ENCODE measurements at places on chromosomes 2 and 18.

DNA sequence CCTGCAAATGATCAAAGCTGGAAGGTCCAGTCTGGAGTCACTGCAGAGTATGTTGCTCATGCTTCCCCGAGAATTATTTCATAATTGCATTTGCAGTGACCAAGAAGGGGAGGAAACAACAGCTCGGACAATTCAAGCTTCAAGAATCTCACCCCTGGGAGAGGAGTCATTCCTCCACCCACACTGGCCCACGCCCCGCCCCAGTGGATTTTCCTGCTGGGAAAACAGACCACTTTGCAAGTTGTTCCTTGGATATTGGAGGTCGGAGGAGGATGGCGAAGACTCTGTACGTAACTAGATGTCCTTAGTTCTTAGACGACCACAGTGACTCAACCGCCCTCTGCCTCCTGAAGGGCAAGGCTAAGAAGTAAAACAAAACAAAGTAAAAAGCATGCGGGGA lies 159.4 kb downstream of the TPO start:
- DNase-seq, result no peak

- no peak for DNase-seq
These were observed 31.4 kb downstream of the IL18R1 start for GRCh38 chr2:102386867-102387541.

- DNase-seq, result no peak
These were observed 161.5 kb upstream of the ZEB2 start for GRCh38 chr2:144681389-144681788.

DNA sequence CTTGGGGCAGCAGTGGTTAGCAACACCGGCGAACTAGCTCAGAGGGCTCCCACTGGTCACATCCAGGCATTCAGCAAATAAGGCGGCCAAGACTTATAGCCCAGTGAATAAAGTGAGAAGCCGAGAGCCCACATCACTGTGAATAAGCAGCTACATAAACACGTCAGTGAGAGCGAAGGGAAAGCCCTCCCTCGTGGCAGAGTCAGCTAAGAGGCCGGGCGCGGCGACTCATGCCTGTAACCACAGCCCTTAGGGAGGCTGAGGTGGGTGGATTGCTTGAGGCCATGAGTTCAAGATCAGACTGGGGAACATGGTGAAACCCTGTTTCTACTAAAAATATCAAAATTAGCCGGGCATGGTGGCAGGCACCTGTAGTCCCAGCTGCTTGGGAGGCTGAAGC lies 5.2 kb downstream of the D2HGDH start:
- DNase-seq, result no peak

DNA sequence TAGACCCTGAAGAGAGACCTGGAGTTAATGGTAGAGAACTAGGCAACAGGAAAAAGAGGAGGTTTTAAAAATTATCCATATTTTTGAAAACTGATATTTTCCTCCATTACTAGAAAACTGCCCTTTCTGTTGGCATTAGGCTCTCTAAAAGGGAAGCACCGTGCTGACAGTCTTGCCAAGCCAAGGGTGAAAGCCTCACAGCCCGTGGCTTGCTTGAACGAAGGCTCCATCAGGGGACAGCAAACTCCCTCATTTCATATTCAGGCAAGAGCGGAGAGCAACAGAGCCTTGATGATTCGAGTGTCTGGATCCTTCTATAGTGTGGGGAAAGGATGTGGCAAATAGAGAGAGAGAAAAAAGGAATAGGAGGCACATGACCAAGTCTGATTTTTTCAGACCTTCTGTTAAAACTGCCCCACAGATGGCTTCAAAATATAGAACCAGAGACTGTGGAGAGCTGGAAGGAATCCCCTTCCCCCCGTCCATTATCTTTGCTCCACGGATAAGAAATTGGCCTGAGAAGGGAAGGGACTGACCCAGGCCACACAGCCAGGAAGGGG lies 67.0 kb downstream of the CACNB4 start:
- no peak for DNase-seq

DNA sequence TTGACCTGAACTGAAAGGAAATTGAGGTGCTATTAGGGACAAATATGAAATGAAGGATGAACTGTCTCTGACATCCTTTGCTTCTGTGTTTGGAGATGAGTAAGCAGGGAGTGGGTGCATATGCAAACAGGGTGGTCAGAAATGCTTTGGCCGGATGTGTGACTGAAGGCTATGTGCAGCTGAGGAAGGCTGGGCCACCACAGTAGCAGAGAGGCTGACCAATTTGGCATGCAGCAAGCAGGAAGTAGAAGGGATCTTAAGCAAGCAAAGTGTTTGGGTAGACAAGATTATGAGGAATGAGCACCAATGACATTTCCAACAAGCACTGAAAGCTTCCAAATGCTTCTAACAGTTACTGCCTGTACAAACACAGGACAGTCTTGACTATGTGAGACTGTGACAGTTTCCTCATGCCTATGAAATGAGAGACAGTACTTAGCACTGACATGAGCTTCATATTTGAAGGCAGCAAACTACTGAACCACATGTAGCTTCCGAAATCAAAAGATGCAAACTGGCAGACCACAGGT lies 3.3 kb upstream of the ACTR3 start:
- no peak for DNase-seq

DNA sequence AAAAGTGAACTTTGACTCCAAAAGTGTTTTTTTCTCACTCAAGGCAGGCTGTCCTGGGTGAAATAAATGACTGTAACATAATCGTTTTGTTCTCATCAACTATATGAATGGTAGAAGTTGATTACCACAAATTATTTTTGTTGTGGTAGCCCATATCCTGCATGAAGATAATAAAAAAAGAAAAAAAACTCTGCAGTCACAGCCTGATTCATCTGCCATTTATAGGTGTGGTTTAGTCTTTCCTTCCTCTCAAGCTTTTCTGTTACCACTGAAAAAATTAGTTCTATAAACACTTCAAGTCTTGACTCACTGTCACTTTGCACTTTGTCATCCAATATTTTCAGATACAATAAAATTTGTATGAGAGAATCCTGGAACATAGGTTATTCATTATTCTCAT lies 522.0 kb downstream of the PLCL1 start:
- DNase-seq, result no peak

DNA sequence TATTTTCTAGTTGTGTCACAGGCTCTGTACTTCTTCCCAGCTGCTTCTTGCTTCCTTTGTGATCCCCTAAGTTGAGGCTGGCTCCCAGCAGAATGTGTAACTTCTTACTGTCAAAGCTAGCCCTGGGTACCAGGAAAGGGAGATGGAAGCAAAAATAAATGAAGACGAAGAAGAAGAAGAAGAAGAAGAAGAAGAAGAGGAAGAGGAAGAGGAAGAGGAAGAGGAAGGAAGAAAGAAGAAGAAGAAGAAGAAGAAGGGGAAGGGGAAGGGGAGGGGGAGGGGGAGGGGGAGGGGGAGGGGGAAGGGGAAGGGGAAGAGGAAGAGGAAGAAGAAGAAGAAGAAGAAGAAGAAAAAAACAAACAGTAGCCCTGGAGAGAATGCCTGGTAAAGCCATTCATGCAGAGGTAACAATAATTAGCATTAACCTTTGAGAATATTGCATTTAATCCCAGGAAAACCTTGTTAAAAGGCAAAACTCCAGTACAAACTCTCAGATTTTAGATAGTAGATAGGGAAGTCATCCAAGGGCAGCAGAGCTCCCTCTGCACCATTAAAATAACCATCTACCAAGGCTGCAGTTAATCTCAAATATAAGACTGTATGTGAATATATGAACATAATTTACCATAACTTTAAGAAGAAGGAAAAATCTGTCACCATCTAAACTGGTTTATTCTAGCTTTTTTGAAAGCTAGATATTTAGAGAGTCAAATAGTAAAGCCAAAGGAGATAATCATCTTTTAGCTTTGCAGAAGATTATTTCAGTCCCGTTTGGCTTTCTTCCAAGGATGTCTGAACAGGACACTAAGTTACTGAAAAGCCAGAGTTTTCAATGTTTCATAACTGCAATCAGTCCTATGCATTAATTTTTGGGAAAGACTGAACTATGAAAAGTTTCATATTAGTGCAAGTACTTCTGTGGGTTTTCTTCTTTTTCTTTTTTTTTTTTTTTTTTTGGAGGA lies 44.3 kb upstream of the FBXO11 start:
- no peak for DNase-seq

DNA sequence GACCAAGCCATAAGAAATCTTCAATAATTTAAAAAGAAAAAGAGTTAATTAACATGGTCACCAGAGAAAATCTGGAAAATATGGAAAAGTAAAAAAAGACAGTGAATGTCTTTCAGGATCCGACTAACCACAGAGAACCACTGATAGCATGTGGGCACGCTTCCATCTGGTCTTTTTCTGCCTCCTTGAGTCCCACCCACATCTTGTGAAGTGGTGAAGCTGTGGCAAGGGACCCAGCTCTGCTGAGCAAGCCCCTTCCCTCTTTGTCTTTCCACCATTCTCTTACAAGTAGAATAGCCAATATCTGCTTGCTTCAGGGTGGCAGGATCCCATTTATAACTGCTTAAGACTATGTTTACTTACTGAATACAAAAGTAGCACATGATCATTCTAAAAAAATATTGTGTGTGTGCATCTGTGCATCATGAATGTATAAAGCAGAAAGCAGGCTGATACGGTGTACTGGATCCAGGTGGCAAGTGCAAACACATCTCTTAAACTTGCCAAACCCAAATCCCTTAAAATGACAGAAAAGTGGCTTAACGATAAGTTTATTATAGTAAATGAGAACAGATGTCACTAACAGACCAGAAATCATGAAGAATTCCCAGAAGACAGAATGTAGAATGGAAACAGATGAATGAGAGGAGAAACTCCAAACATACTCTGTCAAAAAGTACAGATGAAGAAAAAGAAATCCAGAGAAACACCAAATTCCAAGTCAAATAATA lies 52.3 kb downstream of the FOXI3 start:
- no peak for DNase-seq

DNA sequence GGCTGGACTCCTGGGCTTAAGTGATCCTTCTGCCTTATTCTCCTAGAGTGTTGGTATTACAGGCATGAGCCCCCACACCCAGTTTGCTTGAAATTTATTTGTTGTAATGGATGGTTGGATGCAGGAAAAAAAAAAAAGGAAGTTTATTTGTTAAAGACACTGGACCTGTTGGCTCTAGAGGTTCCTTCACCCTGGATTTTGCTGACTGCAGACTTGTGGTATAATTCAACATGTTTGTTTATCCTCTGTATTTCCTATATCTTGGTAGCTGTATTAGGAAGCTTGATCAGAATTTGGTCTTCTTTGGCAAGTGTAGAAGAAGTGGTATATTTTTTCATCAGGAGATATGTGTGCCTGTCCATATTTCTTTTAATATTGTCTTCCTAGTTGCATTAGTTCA lies 138.7 kb downstream of the LDLRAD4 start:
- DNase-seq, result no peak

DNA sequence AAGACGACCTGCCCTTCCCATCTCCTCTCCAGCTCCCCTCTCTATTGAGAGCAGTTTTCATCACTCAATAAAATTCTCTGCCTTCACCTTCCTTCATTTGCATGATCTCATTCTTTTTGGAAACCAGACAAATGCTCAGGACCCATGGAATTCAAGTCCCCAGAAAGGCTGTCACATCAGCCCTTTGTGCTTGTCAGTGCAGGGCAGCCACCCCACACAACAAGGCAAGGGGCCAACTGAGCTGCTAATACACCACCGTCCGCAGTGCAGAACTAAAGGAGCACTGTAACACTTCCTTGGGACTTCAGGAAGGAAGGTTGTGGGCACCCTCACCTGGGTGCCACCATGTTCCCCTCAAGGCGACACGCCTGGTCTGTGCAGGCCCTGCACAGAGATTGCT lies 26.2 kb downstream of the MCEE start:
- no peak for DNase-seq

DNA sequence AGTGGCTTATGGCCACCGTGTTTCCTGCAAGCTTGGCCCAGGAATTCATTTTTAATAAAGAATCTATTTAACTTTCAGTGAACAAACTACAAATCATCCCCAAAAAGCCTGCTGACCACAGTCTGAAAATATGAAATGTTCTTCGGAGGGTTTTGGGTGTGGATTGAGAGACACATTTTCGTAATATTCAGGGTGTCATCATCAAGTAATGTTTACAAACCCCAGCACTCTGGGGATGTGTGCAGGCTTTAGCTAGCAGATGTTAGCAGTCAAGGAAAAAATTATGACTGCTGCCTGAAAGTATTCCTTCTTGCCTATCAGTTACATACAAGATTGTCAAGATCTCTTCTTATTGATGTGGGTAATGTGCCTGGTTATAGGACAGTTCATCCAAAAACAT lies 143.9 kb upstream of the FN1 start:
- no peak for DNase-seq

DNA sequence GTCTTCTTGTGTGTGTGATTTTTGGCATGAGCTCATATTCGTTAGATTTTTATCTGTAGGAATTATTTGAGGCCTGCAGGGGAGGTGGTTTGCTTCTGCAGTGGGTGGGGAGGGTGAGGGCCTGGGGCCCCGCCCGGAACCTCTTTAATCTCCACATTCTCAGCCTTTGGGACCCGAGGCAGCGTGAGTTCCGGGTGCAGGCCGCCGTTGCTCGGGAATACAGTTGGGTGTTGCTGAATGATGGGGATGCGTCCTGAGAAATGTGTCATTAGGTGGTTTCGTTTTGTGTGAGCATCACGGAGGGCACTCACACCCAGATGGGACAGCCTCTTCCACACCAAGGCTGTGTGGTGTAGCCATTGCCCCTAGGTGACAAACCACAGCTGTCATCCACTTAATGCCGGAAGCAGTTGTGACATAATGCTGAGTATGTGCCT lies 13.7 kb upstream of the GAL3ST2 start:
- DNase-seq, result no peak

DNA sequence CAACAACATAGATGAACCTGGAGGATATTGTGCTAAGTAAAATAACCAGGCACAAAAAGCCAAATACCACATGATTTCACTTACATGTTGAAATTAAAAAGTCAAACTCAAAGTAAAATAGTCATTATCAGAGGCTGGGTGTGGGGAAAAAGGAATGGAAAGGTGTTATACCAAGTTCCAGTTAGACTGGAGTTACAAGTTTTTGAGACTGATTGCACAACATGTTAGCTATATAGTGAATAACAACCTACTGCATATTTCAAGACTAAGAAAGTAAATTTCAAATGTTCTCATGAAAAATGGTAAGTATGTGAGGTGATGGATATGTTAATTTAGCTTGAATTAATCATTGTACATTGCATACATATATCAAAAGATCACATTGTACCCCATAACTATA lies 116.8 kb upstream of the HNMT start:
- DNase-seq, result no peak

- no peak for DNase-seq
These were observed 138.2 kb downstream of the RAD51AP2 start for GRCh38 chr2:17380003-17380402.

DNA sequence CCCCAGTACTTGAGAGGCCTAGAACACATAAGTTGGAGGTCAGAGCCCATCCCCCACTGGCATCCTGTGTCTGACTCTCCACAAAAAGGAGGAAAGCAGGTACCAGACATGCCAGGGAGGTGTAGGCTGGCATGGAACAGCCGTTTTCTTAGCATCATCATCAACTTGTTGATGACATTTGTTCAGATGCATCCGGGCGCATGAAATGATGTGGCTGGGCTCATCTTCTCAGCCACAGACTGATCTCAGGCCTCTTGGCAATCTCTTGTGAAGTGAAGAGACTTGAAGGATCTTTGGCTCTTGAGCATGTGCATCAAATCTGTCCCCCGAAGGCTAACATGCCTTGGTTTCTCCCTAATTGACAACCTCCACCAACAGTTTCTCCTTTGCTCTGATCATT lies 243.3 kb downstream of the TSN start:
- no peak for DNase-seq

- DNase-seq, result no peak
These were observed 8.4 kb downstream of the PHLPP1 start for GRCh38 chr18:62723666-62724281.
